ENCODE measurements at places on chromosomes 4 and X. TPM values are rescaled to one million over a fixed set of nuclear protein-coding genes. Genes with fewer than 3 reads are reported as not detected.

C1GALT1C1 gene
- 24.3 TPM for total RNA-seq

RTL9 gene
- total RNA-seq = 0.25 TPM

DNA sequence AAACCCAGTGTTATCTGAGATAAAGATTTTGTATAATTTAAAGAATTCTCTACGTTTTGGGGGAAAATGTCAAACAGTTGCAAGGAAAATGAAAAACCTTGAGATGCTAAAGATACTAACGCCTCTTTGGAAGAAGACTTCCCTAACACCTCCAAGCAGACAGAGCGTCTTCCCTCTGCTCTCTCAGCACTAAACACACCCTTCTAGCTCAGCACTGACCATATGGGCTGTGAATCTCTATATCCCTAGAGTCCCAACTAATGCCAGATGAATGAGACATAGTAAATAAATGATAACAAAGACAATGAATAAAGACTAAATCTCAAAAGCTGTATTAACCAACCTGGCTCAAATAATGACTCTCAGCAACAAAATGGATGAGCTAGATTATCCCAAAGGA, 13.3 kb downstream of the FUNDC1 start:
- H3K27me3 ChIP-seq = no peaks in the 10 kb centered on the region
- no peak overlapping the region for H3K4me3 ChIP-seq
- no peak for DNase-seq
- H3K27ac ChIP-seq = no peak overlapping the region
- no peaks in the 10 kb centered on the region for H3K4me1 ChIP-seq

NDP gene
- total RNA-seq = not detected

DNA sequence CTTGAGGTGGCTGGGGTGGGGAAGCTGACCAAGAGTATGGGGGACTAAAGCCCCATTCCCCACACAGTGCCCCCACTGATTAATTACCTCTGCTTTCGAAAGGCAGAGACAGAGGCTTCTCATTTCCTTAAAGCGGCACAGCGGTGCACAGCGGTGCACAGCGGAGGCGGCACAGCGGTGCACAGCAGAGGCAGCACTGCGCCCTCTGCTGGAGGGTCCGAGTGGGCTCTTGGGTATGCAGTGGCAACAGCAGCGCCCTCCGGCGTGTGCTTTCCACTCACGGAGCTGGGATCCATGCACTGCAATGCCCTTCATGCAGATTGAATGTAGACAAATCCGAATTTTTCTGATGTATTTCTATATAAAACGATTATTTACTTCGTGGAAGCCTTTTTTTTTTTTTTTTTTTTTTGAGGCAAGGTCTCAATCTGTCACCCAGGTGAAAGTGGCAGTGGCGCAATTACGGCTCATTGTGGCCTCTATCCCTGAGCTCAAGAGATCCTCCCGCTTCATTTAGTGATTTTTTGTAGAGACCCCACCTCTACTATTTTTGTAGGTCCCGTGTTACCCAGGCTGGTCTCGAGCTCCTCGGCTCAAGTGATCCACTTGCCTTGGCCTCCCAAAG, 19.7 kb upstream of the PRPS2 start:
- no peaks in the 10 kb centered on the region for H3K27me3 ChIP-seq
- DNase-seq = peak; percentile 45
- H3K36me3 ChIP-seq = no peaks in the 10 kb centered on the region
- H3K4me1 ChIP-seq = peaks cover 5% of the 10 kb centered on the region
- no peak overlapping the region for H3K4me3 ChIP-seq
- no peak overlapping the region for H3K27ac ChIP-seq

Data from liver (tissue), 10 donors.